Eye (tissue), 1 donor: ENCODE measurements at places on chromosomes 7 and 10.

GRCh38 chr10:31578951-31579350, 259.9 kb downstream of the ZEB1 start:
- no peak for DNase-seq

- no peak for DNase-seq
Observed at GRCh38 chr7:15874774-15875173, 188.3 kb upstream of the MEOX2 start.

DNA sequence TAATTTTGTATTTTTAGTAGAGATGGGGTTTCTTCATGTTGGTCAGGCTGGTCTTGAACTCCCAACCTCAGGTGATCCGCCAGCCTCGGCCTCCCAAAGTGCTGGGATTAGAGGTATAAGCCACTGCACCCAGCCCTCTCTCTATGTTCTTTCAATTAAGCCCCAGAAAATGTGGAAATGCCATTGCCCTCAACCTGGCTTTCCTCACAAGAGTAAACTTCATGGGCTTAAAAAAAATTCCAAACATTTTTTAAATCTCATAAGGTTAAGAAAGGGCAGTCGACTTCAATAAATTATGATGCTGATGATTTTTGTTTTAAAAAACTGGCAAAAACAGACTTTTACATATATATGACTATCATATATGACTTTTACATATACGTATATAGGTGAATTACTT, 107.6 kb downstream of the TES start:
- DNase-seq: no peak

GRCh38 chr7:13097499-13097898, 410.1 kb downstream of the ARL4A start:
- DNase-seq: no peak

- no peak for DNase-seq
Observed at GRCh38 chr10:51447119-51447518, 252.3 kb downstream of the CSTF2T start.

DNA sequence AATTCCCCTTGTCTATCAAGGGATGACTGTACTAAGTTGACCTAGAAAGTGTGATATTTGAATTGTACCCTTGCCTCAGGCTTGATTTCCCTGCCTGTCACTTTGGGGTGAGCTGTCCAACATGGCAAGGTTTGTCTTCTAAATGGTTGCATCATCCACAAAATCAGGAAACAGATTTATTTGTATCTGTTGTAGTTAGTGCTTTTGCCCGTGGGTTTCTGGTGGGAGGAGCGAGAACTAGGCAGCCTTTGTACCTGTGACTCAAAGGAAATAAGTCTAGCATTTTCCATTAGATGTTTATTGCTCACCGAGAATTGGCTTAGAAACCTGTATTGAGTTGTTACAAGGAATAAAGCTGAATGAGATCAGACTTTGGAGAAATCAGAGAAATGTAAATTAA, 650.8 kb downstream of the LRMDA start:
- DNase-seq: no peak

GRCh38 chr10:128823201-128823600, 643.8 kb upstream of the MGMT start:
- DNase-seq: no peak

GRCh38 chr10:51521605-51522004, 177.8 kb downstream of the CSTF2T start:
- DNase-seq: no peak

DNA sequence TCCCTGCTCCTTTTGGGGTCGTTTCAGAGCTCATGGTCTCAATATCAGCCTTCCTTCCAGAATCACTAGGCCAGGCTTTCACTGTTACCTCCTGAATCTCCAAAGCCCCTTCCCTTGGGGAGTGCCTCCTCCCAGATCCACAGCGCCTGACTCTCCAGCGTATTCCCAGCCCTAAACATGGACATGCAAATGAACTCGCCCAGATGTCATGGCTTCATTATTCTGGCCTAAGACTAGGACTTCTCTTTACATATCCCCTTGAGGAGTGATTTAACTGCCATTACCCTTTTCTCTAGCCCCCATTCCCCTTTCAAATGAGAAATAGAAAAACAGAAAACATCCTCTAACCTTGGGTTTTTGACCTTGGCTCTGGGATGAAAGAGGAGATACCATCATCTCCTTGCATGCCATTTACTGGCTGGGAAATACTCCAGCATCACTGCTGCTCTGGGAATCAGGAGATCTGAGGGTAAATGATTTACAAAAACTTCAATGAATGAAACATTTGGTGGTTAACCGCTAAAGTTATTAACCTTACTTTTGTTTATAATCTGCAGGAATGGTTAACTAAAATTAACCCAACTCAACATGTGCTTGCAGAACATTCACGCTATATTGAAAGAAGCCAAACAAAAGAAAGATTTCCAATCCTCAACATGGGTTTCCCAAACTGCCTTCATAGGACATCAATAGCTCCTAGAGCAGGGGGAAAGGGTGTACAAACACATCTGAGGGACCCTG, 37.0 kb downstream of the FAM171A1 start:
- no peak for DNase-seq

DNA sequence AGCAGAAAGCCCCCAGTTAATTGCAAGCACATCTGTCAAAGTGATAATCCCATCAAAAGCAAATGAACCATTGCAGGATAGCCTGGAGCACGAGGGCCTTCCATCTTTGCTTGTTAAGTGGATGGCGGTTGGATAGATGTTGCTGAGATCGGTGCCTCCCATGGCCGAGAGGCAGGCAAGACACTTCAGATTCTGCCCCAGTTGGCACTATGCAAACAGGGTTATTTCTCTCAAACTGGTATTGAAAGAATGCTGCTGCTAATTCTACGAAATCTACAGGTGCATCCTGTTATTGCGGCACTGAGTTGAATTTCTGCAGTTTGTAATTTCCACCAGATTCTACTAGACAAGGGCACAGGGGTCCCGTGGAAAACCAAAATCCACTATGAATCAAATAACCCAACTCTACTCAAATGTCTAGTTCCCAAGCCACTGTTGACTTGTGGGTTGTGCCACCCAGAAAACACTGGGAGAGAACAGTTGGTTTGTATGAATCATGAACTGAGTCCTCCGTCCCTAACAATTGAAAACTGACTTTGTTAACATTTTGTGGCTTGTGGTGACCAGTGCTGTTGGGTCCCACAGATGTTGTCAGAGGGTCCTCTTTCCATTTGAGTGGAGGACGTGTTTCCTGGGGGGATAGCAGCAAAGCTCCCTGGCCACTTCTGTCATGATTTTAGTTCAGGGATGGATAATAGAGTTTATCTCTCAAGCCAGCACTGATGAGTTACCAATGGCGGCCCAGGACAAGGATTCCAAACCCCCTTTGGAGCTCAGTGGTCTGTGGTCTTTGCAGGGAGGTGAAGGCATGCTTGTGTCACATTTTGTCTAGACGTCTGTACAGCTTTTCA, 7.1 kb upstream of the IL2RA start:
- peak; percentile 62 for DNase-seq

DNA sequence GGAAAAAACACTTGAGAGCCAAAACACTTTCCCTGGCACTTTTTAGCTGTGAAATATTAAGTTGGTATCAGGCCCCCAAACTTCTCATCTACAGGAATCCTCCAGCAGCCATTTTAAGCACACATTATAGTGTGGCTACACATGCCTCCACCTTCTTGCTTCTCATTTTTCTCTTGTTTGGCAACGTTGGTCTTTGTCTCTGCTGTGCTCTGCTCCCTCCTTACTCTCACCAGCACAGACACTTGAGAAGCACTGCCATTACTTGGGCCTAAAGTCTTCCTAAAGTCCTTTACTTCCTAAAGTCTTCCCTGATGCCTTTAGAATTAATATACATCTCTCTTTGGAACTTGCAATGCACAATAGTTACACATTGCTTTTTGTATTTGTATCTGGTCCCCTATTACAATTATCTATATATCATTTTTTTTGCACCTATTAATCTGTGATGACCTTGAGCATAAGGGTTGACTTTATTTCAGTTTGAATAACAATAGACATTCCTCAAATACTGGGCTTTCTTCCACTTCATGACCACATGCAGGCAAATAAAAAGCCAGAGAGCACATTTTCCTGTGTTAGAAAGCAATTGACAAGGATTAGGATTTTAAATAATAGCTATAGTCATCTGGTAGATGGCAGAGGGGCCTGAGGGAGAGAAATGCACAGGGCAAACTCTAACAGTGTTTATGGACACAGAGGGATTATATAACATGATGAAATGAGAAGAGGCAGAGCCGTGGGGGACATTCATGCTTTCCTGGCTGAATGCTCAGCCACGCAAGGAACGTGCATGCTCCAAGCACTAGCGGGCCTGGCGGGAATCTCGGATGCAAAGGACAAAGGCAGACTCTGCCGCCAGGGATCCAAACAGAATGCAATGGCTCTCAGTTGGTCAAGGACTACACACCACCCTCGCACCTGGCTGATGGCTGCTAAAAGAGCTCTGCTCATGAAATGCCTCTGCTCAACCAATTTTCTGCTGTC, 99.3 kb downstream of the CDC14C start:
- peak; percentile 88 for DNase-seq
